ENCODE measurements at places on chromosomes 1 and 21.

DNA sequence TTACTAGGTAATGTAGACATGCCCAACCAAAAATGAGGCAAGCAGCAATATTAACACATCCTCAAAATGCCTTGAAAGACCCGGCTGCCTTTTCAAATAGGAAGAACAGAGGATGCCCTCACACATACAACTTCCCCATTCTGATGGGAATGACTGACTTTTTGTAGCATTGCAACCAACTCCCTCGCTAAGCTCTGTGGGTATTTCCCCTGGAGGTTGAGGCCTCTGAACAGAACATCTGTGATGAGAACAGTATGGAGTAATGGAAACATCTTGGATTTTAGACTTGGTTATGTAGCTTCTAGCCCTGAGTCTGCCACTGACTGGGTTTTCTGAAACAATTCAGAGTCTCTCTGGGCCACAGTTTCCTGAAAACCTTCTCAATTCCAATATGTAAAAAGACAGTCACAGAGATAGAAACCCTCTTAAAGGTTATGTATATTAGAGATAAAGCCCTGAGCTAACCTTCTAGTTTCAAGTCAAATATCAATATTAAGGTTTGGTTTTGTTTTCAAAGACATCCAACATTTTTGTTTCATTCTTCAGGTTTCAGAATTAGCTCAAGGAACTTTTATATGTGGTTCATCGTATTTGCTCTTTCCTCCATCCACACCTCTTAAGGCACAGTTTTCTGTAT is 311.5 kb downstream of the SETD4 start:
- DNase-seq: no peak

GRCh38 chr1:20763417-20763816 is 23.7 kb downstream of the HP1BP3 start:
- no peak for DNase-seq

DNA sequence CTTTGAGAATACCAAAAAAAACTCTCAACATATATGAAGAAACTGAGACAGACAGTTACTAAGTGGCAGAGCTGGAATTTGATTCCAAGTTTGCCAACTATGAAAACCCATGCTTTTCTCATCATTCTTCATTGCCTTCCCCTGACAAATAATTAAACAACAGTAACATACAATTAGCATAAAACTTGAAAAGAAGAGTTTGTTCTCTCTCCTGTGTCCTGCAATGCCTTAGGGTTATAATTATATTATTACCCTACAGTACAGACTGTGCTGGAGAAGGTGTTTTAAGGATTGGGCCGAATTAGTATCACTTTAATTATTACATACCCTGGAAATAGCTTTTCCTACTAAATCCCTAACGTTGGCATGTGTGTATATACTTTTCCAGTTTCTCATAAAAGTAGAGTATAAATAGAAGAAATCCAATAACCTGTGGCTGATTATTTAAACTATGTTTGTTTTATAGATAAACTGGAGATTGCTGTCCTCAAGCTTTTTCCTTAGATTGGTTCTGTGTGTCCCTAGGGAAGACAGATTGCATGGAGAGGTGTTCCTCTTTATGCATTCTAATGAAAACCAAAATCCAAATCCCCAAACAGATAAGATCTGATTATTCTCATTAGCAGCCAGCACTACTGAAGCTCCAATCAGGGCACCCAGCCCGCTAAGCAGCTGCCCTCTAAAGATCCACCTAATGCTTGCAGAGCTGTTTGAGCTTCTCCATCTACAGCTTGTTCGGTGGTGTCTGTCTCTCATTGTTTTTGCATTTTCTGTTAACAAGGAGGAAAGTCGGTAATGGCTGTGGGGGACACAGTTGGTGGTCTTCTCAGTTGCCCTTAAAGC is 156.3 kb downstream of the TM2D1 start:
- DNase-seq: no peak

- no peak for DNase-seq
Measured at GRCh38 chr1:57164584-57164983, 198.8 kb upstream of the C8B start.

- no peak for DNase-seq
Measured at GRCh38 chr1:229133811-229134210, 137.1 kb upstream of the RAB4A start.

GRCh38 chr1:212777151-212777550 is 14.4 kb downstream of the NSL1 start:
- DNase-seq: no peak

GRCh38 chr1:68347415-68347814 is 102.3 kb downstream of the RPE65 start:
- peak; percentile 14 for DNase-seq

DNA sequence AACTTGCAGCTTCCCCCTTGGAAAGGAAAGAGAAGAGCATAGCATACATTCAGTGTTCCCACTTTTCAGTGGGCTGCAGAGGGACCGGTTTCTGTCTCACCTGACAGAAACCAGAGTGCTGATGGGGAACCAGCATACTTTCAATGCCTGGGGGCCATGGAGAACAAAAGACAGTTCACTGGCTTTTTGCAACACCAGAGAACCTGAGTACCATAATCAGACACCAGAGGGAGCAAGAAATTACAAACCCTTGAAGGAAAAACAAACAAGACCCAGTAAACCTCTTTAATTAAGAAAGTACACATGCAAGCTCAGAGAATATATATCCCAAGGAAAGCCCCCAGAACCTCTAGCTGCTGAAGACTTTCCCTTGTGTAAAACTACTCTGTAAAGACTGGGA is 51.1 kb downstream of the CSMD2 start:
- DNase-seq: no peak

DNA sequence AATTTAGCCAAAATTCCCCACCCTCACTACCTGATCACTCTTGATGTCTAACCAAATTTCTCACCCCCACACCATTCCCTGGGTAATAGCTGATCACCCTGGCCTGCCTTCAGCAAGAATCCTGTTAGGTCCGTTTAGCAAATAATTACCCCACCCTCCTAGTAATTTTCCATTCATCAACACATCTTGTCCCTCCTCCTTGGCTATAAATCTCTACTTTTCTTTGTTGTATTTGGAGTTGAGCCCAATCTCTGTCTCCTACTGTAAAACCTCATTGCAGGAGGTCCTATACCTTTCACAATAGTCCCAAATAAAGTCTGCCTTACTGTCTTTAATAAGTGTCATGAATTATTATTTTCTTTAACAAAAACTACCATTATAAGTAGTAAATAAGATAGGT is 6.9 kb upstream of the PRKAA2 start:
- no peak for DNase-seq

DNA sequence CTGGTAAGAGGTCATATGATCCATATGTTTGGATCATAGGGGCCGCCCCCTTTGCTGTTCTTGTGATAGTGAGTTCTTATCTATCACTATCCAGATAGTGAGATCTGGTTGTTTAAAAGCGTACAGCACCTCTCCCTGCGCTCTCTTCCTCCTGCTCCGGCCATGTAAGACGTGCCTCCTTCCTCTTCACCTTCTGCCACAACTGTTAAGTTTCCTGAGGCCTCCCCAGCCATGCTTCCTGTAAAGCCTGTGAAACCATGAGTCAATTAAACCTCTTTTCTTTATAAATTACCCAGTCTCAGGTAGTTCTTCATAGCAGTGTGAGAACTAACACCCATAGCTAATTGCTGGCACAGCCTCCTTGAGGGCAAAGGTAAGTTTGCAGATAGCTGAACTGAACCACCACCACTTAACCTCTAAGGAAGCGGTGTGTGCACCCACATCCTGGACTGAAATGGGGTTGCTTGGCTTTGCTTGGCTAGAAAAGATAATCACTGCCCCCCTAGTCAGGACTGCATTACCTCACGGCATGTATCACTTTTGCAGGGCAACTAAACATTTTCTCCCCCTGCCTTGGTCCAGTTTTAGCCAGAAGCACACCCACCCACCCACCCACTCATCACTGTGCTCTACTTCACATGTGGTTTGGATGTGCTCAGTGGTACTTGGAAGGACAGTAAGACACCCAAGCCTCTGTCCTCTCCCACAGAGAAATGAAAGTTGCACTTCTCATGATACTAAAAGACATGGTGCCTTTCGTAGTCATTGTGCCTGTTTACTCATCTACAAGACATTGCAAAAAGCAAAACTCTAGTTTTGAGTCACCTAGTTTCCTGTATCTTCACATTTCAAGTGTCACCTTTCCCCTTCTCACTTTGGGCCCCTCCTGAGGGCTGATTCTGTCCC is 23.1 kb upstream of the PTAFR start:
- DNase-seq: no peak

DNA sequence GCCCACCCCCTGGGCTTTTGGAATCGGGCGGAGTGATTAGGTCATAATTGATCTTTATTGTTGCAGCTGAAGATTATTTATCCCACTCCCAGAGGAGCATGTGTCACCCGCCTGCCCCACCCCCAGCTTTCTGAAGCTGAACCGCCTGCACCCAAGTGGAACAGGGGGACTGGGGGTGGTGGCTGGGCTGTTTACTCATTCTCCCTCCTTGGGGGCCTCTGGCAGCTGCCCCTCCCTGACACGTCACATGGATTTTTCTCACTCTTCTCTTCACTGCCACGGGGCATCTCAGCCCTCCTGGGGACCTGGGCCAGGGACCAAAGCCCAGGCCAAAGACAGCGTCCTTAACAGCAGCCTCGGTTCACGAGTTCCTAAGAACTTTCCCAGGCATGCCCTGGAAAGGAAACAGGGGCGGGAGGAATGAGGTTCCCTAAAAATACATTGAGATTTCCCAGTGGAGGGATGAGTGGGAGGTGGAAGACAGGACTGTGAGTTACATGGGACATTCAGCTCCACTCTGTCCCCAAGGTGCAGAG is 31.6 kb upstream of the SOX13 start:
- peak; percentile 43 for DNase-seq

GRCh38 chr1:204093781-204094180 is 20.9 kb downstream of the SOX13 start:
- DNase-seq: no peak

- no peak for DNase-seq
Measured at GRCh38 chr1:106700211-106700610, 356.3 kb upstream of the PRMT6 start.

DNA sequence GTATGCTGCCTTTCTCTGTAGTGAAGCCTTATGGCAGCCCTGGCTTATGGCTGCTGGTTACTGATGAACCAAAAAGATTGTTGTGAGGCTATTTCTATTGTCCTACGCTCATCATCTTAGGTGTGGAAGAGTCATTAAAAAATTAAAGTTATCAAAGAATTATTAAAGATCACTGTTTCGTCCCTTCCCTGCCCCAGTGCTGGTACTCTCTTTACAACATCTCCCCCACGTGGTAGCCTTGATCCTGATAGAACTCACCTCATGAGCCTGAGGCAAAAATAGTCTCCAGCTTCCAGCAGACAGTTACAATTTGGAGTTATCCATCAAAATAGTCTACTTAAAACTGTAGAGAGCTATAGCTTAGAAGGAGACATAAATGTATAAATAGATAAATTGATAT is 201.5 kb downstream of the S1PR1 start:
- DNase-seq: no peak

Data from mucosa of gallbladder (tissue), 1 donor.